Sigmoid colon (tissue), 7 donors: ENCODE measurements at places on chromosomes 12 and 14. TPM values are rescaled to one million over a fixed set of nuclear protein-coding genes. Genes with fewer than 3 reads are reported as not detected.

GRCh38 chr14:76923431-76924370 is 97.5 kb downstream of the LRRC74A start:
- H3K4me1 ChIP-seq, result peaks cover 33% of the 10 kb centered on the region
- H3K27ac ChIP-seq, result no peak overlapping the region
- H3K4me3 ChIP-seq, result no peak overlapping the region
- H3K27me3 ChIP-seq, result no peaks in the 10 kb centered on the region

GRCh38 chr14:52179141-52179790 is 88.2 kb upstream of the PTGDR start:
- DNase-seq, result no peak
- H3K4me3 ChIP-seq, result no peak overlapping the region
- no peaks in the 10 kb centered on the region for H3K4me1 ChIP-seq
- no peaks in the 10 kb centered on the region for H3K36me3 ChIP-seq
- no peak overlapping the region for H3K27ac ChIP-seq
- H3K27me3 ChIP-seq, result no peaks in the 10 kb centered on the region

DNA sequence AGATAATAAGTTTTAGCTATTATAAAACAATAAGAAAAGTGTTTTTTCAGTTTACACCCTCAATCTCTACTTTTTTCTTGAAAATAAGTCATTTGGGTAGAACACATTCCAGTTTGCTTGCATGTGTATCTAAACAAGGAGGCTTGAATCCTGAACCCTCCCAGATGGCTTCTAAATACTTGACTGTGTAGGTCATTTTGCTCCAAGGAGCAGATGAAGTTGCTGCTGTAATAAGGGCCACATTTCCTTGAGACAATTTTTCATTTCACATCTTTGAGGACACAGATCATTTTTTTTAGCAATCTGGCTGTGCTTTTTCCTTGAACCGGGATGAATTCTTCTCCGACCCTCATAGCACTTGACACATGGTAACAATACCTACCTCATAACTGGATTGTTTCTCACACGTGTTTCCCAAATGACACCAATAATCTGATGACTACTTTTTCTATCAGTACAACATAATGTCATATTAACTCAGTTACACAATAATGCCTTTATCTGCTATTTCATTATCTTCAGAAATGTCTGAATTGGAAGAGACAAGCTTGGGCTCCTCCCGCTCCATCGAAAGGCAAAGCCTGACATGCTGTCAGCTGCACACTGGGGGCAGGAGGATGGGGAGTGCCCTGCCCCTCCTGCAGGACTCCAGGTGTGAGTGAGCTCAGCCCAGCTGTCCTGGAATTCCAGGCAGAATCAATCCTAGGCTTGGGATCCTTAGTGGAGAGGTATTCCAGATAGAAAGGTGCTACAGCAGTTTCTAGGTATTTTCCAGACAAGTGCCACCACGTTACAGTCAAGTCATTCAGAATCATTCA is 30.9 kb downstream of the GPHB5 start:
- H3K4me3 ChIP-seq, result no peak overlapping the region
- H3K36me3 ChIP-seq, result peaks cover 18% of the 10 kb centered on the region
- H3K27me3 ChIP-seq, result no peaks in the 10 kb centered on the region

GRCh38 chr12:89589753-89590152 is 63.9 kb upstream of the POC1B start:
- no peak for DNase-seq
- no peak overlapping the region for H3K27ac ChIP-seq
- H3K4me1 ChIP-seq, result no peaks in the 10 kb centered on the region
- no peak overlapping the region for H3K4me3 ChIP-seq

GRCh38 chr12:26771861-26772260 is 61.1 kb downstream of the ITPR2 start:
- no peaks in the 10 kb centered on the region for H3K27me3 ChIP-seq
- H3K36me3 ChIP-seq, result no peaks in the 10 kb centered on the region
- H3K27ac ChIP-seq, result no peak overlapping the region
- no peak overlapping the region for H3K4me3 ChIP-seq
- no peak for DNase-seq
- H3K4me1 ChIP-seq, result peaks cover 6% of the 10 kb centered on the region

GRCh38 chr12:58455136-58455535 is 465.2 kb downstream of the LRIG3 start:
- no peak for DNase-seq
- no peak overlapping the region for H3K27ac ChIP-seq
- no peaks in the 10 kb centered on the region for H3K4me1 ChIP-seq
- H3K4me3 ChIP-seq, result no peak overlapping the region
- H3K27me3 ChIP-seq, result no peaks in the 10 kb centered on the region
- H3K36me3 ChIP-seq, result no peaks in the 10 kb centered on the region

- H3K27ac ChIP-seq, result peak overlapping the region; percentile 89
- no peak overlapping the region for H3K4me3 ChIP-seq
- peaks cover 69% of the 10 kb centered on the region for H3K4me1 ChIP-seq
- H3K36me3 ChIP-seq, result no peaks in the 10 kb centered on the region
- DNase-seq, result no peak
These were observed 151.1 kb downstream of the CALM1 start for GRCh38 chr14:90547968-90548367.

NOS1 gene
- total RNA-seq, result 14.7 TPM

CLEC4E gene
- total RNA-seq, result 2.3 TPM

SIX1 gene
- 0.71 TPM for total RNA-seq

RPL6 gene
- total RNA-seq, result 2,161 TPM

MOAP1 gene
- total RNA-seq, result 65.3 TPM

FIGNL2 gene
- 0.36 TPM for total RNA-seq
